GM12891 (cell line): ENCODE measurements at places on chromosomes 12 and 14.

DNA sequence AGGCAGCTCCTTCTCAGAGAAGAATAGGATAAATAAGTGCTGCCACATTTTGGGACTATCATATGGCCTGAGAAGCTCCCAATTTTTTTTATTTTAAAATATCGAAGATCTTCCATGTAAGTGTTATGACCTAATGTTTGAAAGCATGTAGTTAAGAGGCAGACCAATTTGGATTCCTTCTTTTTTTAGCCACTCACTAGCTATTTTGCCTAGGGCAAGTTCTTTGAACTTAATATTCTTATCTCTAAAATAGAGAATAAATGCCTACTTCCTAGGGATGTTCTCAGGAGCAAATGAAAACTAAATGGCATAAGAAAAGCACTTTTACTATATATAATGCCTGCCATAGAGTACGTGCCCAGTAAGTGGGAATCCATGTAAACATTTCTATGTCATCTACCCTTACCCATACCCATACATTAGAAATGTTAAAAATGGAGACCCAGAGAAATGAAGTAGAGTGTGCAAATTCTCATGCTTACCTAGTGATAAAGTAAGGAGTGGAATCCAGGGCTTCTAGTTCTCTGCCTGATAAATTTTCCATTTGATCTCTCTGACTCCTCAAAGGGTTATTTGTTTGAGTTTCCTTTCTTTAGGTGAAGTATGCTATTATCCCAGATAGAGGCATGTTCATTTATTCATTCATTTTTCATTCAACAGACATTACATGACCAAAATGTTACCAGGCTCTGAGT lies 148.3 kb downstream of the TGFB3 start:
- no peak for DNase-seq

- peak; percentile 74 for DNase-seq
Observed at GRCh38 chr14:24310646-24311604, at the start of gene LTB4R. LTB4R (plus strand) TSS chr14:24311502; CDS start chr14:24315652, 4,150 bp downstream.

DNA sequence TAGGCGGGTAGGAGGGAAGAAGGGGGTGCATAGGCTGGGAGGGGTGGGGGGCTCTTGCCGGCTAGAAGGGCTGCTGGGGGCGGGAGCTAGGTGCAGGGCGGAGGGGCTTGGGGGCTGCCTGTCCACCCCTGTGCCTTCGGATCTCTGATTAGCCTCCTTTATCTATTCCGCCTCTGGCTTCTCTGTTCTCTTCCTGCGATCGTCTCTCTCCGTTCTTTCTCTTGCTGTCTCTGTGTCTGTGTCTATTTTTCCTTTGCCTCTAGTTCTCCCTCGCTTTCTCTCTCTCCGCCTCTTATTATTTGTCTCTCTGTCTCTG lies 166.7 kb upstream of the LHX5 start:
- DNase-seq: no peak

DNA sequence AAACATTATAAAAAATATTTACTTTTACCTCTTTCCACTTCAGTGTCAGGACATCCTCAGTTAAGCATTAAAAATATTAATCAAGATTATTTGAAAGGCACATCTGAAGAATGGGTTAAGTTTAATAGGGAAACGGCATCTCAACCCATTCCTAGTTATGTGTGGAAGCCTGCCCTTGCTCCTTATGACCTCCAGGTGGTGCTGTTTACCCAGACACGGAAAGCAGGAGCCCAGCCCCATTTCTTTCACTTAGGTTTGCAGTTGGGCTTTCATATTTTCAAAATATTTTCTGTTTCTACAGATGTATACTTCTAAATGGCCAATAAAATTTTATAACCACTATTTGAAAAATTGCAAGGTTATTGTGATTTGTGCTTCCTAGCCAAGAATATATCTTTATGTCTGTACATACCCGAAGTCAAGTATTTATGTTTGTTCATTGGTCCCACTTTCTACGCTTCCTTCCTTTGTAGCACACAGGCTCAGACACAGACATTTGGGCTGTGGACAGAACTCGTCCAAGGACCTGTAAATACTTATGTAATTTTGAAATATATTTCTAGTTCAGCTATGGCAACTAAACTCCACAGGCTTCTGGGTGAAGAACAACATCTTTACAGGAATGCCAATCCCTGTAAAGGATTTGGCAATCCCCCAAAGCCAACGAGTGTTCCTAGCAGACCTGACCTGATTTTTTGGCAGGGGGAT lies 247.1 kb downstream of the AKAP6 start:
- DNase-seq: no peak

GRCh38 chr14:51012055-51012454 lies 67.8 kb upstream of the PYGL start:
- no peak for DNase-seq

DNA sequence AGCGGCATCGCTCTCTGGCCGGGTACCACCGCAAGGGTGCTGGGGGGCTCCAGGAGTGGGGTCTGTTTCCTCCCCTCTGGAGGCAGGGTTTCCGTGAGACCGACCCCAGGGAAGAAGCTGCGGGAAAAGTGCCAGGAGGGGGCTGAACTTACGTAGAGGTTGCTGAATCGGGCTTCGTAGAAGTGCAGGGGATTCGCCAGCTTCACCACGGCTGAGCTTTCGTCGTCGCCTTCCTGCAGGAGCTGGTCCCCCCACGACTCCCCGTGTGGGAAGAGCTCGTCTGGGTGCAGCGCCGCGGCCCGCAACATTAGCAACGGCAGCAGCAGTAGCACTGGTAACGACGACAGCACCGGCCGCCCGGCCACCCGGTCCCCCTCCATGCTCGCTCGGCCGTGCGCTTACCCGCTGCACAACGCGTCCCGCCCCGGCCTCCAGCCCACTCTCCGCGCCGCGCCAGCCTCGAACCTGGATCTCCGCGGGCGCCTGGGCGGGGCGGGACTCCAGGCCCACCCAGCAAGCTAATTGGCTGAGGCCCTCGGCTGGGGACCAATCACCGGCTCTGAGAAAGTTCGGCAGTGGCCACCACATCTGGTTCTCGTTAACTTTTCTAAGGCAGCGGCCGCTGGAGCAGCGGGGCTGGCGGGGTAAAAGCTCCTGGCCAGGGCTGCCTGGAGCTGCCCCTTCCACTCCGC lies at the start of gene NID2:
Gene NID2 (minus strand): TSS at position 445 of the 692 bp plus-strand sequence. CDS start 65 bp downstream, at position 380.
- peak; percentile 36 for DNase-seq

DNA sequence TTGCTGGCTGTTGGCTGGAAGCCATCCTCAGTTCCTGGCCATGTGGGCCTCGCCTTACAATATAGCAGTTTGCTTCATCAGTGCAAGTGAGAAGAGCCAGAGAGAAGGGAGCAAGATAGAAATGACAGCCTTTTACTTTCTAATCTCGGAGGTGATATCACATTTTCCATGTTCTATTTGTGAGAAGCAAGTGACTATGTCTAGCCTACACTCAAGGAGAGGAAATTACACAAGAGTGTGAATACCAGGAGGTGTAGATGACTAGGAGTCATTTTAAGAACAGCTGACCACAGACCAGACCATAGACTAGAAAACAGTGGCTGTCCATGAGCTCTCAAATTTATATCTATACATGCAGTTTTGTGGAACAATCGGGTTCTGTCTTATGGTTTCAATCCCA lies 163.0 kb upstream of the NRXN3 start:
- DNase-seq: no peak

DNA sequence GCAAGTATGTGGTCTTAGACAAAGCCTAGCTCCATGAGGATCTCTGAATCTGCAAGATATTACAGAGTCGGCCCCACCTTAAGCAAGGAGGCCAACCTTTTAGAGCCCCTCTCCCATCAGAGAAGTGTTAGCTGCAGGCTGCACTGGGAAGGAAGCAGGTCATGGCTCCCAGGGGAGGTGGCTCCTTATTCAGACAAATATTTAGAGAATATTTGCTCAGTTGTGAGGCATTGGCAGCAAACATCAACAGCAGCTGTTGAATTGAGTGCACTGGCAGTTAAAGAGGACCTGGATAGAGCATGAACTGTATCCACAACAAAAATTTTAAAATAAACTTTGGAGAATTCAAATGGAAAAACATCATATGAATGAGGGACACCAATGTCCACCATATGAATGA lies 44.7 kb downstream of the FSCB start:
- no peak for DNase-seq

GRCh38 chr12:49227713-49228112 lies 37.2 kb upstream of the TUBA1C start:
- no peak for DNase-seq

GRCh38 chr12:99154216-99154982 lies 493.2 kb upstream of the GARIN6 start:
- DNase-seq: no peak

DNA sequence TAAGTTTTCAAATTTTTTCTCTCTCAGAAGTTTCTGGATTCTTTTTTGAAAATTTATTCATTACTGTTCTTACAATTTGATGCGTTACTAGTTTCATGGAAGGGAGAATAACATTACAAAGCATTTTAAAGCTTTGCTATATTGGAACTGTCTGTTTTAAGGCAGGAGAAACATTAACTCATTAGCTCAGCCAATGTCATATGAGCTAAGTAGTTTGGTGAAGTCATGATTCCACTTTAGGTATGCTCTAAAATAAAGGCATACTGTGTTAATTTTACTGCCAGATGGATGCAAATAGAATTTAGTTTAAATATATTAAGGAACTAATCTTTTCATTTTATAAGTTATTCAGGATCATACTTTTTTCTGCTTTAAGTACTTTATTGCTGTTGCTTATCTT lies 46.0 kb downstream of the ARID2 start:
- DNase-seq: no peak

DNA sequence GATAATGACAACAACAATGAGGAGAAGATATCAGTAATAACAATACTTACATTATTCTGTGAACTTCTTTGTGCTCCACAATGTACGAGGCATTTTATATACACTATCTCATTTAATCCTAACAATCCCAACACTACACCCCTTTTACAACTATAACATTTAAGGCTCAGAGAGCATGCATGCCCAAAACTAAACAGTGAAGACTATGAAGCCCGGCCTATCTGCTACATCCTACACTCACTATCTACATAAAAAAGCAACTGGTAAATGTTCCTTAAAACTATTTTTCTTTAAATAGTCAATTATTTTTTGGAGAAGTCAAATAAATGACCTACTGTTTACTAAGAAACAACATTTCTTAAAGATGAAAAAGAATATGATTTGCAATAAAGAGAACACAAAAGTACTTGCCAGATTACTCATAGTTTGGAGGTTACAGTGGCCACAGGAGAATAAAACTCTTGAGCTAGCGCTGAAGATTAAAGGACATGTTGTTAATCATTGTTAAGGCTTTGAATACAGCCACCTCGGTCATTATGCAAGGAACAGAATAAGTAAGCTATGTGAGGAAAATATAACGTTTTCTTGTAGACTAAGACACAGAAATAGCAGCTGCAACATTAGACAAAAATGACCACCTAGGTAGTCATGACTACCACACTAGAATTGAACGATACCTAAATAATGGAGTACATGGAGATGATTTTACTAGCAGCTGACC lies 56.7 kb downstream of the EPS8 start:
- no peak for DNase-seq

DNA sequence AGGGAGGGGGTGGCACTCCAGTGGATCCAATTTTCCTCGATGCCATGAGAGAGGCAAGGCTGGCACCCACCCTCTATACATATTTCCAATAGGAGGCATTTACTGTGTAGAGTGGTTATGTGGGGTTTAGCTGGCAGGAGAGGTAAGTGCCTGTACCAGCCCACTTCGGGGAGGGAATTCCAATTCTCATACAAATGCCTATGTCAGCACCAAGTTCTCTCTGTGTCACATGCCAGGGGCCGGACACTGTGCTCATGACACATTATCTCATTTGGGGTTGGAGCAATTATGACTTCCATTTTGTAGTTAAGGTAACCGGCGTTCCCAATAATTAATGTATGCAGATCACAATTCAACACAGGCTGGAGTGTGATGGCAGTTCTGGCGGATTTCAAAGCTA lies 284.3 kb downstream of the KSR2 start:
- no peak for DNase-seq
